ENCODE measurements at places on chromosomes 1 and 21. TPM values are rescaled to one million over a fixed set of nuclear protein-coding genes. Genes with fewer than 3 reads are reported as not detected.

DNA sequence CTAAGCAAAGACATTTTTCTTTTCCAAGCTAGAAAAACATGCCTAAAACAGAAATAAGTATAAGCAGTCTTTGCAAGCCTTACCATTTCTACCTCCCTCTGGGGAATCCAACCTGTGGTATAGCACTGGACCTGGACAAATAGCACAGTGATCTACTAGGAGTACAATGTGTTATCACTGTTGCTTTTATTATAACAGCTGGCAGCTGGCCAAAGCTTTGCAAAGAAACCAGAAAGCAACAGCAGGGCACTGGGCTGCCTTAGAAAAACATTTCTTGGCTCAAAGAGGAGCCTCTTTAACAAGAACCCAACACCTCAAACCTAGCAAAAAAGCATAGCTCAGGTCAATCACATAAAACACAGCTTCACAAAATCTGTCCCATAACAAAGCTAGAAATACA lies 294.5 kb upstream of the GREM2 start:
- DNase-seq, result no peak

GRCh38 chr1:245779797-245780755 lies 625.3 kb downstream of the KIF26B start:
- DNase-seq, result no peak

DNA sequence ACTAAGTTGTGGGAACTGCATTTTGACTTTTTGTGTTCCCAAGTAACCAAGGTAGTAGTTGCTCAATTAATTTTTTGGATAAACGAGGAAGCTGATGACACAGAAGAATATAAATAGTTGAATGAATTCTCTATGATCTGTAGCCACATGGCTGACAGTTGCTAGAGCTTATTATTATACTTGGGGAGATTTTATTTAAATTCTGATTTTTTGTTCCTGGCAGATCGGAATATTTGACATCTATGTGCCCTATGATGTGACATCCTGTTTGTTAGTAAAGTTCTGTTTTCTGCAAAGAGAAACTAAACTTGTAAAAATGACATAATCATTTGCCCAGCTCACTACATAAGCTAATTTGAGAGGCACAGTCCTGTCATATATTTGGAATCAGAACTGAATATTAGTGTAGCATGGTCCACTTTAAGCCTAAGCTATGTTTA lies 9.7 kb upstream of the LYST start:
- no peak for DNase-seq

- DNase-seq, result no peak
Measured at GRCh38 chr1:21246905-21247642, 43.2 kb downstream of the ECE1 start.

DNA sequence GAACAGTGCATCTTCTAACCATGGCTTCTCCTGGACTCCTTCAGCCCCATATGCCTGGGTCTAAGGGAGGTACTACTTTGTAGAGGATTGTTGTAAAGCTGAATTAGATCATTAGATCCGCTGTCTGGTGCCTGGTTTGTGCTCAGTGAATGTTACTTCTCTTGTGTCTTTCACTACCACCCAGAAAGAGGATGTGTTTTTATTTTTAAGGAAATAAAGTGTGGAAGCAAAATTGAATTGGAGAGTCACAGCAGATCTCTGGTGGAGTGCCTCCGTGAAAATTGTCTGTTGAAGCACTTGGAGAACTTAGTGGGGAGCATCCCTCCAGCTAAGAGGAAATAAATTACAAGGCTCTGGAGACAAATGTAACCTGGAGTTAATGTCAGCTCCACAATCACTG lies 101.8 kb upstream of the ARTN start:
- DNase-seq, result no peak

DNA sequence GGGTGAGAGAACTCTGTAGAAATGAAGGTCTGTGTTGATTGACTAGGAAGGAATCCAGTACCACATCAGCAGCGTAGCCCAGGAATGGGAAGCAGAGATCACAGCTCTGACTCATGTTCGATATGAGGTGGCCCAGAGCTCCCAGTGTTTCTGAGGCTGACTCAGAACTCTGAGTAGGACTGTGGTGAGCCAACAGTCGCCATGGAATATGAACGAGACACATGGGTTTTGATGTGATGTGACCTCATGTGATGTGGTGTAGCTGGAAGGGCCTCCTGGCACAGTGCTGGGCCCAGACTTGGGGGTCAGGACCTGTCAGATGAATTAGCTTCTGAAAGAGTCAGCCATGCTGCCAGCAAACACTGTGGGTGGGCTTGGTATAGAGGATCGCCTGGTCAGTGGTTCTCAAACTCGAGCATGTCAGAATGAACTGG lies 237.0 kb downstream of the MRPL39 start:
- no peak for DNase-seq

- DNase-seq, result no peak
Measured at GRCh38 chr1:3529099-3529729, 74.7 kb downstream of the ARHGEF16 start.

GRCh38 chr1:230359992-230360668 lies 66.0 kb downstream of the PGBD5 start:
- no peak for DNase-seq

DNA sequence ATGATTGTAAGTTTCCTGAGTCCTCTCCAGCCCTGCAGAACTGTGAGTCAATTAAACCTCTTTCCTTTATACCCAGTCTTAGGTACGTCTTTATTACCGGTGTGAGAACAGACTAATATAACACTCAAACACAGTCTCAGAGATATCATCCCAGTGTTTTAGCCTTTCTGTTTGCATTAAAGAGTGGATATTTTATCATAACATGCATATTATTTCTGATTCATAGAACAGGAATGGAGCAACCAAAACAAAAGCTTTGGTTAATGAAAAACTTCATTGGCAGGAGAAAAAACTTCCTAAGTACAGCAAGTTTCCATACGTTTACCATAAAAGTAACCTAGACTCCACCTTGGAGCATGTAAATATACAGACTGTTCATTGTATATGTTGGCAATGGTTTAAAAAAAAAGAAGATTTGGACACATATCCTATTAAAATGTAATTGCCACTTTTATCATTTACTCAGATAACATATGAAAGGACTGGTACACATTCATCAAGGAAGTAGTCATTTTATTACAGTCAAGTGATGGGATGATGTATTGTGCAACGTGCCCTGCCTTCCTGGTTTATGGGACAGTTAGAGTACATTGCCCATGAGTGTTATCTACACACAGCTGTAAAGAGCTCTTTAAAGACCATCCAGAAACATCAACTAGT lies 144.8 kb downstream of the ETS2 start:
- no peak for DNase-seq

DNA sequence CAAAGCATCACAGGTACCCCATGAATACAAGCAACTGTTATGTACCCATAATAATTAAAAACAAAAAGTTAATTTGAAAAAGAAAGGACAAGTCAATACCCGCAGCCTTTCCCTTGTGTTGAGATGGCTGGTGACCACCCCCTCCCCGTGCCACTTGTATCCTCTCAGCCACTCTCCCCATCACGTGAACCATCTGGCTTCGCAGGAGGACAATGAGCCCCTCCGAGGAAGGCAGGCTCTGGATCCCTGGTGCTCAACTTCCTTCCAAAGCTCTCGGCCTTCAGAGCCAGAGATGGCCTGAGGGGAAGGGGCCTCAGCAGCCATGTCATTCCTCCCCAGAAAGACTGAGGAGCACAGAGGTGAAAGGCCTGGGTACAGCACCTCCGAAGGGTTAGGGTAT lies 120.4 kb upstream of the RAB4A start:
- DNase-seq, result no peak

DNA sequence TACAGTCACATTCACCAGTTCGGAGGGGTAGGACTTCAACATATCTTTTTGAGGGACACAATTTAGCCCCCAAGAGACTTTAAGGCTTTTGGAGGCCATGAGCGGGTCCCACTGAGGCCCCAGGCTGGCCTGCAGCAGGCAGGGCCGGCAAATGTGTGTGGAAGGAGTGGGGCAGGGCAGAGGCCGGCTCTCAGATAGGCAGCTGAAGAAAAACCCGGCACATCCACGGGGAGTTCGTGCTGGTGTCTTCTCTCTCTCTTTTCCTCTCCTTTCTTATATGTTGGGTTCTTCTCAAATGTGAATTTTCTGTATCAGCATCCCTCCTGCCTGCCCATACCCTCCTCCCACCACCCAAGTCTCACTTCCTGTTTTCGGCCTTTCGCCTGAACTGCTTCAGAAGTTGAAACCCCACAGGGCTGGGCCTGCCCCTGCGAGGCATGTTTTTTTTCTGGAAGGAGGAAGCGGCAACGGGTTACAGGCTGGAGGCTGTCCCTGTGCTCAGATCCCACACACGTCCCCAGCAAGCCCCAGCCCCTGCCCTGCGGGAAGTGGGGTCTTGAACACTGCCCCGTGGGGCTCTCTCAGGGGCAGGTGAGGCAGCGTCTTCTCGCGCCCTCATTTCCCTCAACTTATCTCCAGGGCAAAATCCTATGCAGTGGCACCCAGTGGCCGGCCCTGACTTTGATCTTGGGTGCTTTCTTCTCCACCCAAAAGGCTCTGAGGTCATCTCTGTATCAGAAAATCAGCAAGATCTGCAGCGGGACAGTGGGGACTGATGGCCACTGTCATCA lies 9.7 kb upstream of the UMODL1 start:
- DNase-seq, result peak; percentile 59

DNA sequence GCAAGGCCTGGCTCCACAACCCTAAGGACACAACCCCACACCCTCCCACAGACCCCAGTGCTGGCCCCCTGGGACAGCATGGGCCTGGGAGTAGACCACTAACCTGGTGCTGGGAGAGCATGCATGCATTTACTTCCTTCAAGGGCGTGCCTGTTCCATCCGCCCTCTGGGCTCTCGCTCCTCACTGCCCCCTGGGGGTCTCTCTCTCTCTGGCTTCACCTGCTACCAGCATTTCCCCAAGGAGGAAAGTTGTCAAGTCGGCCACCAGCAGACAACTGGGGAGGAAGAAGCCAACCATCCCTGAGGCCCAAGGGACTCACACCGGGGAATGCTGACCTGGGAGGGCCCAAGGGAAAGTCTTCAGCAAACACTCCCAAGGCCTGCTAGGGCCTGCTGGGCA lies 6.5 kb downstream of the LRP8 start:
- DNase-seq, result no peak

The CR1 gene
- 3.7 TPM for total RNA-seq

The C8B gene
- total RNA-seq, result not detected

The PLA2G2C gene
- not detected for total RNA-seq

The LCA5L gene
- 0.13 TPM for total RNA-seq

The BRINP2 gene
- not detected for total RNA-seq

The FLG2 gene
- total RNA-seq, result not detected

The SH2D1B gene
- total RNA-seq, result not detected

The LYPD8 gene
- total RNA-seq, result not detected

Data from CD8-positive, alpha-beta memory T cell (primary cell).